Motor neuron (in vitro differentiated cells): ENCODE measurements at places on chromosomes 7 and 10.
A peak's percentile ranks its signal among the peaks of the same experiment; 100 is the strongest.

DNA sequence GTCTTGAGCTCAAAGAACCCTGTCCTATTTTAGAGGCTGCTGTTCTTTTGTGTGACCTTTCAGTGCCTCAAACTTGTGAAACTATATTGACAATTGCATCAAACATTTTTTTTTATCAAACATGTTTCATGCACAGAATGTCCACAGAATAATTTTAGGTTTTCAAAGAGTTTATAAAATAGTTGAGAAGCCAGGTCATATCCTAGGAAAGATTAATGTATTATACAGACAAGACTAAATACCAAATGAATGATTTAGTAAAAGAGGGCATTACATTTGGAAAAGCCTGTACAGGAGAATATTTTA lies 67.0 kb downstream of the CDK6 start:
- ATAC-seq = no peak

GRCh38 chr7:134532954-134533218 lies 5.5 kb downstream of the AKR1B10 start:
- ATAC-seq = no peak

DNA sequence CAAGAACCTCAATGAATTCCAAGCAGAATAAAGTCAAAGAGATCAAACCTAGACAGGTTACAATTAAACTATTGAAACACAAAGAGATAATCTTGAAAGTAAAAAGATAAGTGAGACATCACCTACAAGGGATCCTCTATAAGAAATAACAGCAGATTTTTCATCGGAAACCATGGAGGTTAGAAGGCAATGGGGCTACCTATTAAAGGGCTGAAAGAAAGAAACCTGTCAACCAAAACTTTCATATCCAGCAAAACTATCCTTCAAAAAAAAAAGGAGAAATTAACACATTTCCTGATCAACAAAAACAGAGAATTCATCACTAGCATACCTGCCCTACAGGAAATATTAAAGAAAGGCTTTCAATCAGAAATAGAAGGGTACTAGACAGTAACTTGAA lies 244.9 kb downstream of the ARHGAP12 start:
- no peak for ATAC-seq

GRCh38 chr7:17746020-17746530 lies 194.2 kb downstream of the SNX13 start:
- peak; percentile 40 for ATAC-seq

GRCh38 chr10:123492016-123492415 lies 174.1 kb upstream of the GPR26 start:
- no peak for ATAC-seq

- no peak for ATAC-seq
Observed at GRCh38 chr7:157471259-157472125, 134.7 kb downstream of the DNAJB6 start.

- peak; percentile 92 for ATAC-seq
Observed at GRCh38 chr10:71999360-72000072, 35.3 kb downstream of the CHST3 start.

DNA sequence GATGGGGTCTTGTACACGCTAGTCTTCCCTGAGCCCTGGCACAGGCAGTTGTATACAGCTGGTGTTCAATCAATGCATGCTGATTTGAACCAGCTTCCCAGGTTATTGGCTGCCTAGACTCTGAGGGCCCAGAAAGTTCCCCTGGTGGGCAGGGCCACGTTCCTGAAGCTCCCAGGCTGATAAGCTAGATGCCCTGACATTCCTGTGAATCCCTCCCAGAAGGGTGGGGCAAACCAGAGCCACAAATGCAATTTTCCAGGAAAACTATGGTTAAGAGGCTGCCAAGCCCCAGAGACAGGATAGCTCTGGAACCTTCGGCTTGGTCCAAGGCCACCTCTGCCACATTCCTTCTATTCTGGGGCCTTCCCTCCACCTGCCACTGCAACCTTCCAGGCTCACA lies 78.2 kb downstream of the FAM53B start:
- ATAC-seq = peak; percentile 51

DNA sequence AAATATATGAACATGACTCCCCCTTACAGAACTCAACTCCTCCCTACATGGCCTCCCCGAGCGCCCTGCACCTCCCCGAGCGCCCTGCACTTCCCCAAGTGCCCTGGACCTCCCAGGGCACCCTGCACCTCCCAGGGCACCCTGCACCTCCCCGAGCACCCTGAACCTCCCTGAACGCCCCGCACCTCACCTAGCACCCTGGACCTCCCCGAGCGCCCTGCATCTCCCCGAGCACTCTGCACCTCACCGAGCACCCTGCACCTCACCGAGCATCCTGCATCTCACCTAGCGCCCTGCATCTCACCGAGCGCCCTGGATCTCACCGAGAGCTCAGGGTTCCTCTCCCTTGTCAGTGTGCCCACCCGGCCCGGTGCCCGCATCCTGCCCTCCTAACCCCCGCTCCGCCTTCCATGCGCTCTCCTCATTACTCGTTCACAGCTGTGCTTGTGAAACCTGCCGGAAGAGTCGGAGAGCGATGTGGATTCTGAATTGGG lies 134.3 kb downstream of the ACTR3B start:
- no peak for ATAC-seq

DNA sequence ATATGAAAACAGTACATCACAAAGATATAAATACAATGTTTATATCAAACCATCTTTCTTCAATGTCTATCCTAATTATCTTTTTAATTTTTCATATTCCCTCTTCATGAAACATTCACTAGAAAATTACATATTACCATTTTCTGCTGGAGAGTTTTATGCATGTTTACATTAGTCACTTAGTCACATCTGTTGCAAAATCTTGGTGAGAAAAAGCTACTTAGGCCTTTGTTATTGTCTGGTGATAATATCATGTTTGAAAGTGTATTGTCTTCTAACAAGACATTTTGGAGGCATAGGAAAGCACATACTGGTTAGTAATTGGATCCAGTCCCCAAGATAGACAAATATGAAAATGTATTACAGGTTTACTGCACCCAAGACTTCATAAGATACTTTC lies 163.6 kb downstream of the GNAI1 start:
- no peak for ATAC-seq

DNA sequence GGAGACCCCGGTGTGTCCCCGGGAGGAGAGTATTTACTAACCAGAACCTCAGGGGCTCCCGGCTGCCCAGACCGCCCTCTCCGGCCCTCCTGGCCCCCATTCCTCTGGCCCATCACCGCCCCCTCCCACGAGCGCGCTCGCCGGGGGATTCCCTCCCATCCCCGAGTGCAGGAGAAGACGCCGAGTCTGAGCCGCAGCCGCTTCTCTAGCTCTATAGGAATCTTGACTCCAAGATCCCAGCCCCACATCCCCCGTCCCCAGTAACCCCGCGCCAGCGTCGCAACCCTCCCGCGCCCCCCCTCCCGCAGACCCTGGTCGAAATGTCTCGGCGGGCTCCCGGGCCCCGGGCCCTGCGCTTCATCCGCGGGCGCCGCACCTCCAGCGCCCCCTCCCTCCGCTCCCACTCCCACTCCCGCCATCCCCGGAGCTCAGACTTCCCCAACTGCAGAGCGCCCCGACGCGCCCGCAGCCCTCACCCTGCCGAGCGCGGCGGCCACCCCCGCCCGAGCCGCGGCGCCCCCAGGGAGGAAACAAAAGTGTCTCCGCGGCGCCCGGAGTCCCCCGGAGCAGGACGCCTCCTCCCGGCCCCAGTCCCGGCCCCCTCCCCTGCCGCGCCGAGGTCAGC lies 541 bp downstream of the ELMO1 start:
- ATAC-seq = peak; percentile 34

GRCh38 chr10:34780818-34781380 lies 34.2 kb downstream of the PARD3 start:
- ATAC-seq = peak; percentile 100

DNA sequence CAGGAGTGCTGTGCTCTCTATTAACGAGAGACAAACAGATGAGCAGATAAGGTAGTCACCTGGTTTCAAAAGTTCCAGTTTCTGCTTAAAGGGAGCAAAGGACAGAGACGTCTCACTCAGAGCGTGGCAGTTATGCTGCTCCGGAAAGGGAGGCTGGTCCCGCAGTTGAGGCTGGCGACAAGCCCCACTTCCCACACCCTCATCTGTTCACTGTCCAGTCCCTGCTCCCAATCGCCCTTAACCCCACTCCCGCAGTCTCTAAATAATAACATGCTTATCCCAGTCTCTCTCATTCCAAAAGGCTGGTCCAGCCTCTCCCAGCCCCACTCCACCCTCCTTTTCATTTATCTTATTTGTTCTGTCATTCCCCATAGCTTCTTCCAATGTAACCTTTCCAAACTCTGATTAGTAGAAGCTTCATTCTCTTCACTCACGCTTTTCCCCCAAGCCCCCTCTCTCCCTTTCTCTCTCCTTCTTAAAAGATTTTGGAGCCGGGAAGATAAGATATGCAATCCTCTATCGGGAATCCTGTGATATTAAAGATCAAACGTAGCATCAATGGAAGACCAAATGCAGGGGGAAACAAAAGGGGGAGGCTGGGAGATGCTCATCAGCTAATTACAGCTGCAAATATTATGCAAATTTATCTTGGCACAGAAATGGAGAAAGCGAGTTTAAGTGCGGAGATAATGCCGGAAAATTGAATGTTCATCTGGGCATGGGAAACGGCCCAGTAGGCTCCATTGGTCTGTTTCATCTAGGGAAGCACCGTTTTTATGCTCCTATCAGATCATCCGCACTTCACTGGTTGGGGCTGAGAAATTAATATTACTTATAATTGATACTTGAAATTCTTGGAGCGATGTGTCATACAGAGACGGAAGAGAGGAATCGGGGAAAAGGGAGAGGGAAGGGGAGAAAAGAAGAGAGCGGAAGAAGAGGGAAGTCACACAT lies 16.3 kb upstream of the GATA3 start:
- ATAC-seq = no peak

- ATAC-seq = peak; percentile 71
Observed at GRCh38 chr7:104106108-104106905, 101.5 kb downstream of the ORC5 start.

DNA sequence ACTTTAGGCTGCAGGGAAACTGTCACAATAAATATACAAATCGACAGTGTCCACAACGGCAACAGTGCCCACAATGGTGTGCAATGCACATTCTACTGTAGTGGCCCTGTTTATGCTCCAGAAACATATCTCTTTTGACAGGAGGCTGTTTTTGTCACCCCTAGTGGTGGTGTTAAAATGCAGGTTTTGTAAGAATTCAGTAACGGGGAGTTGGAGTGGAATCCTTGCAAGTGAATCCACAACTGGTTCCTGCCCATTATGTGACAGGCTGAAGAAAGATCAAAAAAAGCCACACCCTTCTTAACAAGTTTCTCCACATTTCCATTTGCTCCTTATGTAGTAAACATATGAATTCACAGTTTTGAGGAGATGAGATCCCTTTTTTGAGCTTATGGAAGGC lies 58.5 kb downstream of the BEND7 start:
- no peak for ATAC-seq

DNA sequence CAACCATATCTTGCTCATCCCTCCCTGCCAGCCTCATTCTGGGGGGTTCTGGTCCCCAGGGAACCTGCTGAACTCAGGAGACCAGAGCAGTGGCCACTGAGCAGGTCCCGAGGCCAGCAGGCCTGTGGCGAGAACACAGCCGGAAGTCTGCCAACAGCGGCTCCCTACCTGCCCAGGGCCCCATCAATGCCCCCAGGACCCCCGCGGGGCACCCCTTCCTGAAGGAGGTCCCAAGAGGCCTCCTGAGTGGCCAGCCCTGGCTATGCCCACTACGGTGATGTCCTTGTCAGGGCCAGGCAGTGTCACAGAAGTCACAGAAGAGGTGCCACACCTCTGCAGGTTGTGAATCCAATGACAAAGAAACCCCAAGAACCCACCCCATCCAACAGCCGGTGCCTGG lies 58.9 kb downstream of the CAMK2B start:
- no peak for ATAC-seq

- ATAC-seq = no peak
Observed at GRCh38 chr10:122176232-122177213, 94.6 kb upstream of the BTBD16 start.

DNA sequence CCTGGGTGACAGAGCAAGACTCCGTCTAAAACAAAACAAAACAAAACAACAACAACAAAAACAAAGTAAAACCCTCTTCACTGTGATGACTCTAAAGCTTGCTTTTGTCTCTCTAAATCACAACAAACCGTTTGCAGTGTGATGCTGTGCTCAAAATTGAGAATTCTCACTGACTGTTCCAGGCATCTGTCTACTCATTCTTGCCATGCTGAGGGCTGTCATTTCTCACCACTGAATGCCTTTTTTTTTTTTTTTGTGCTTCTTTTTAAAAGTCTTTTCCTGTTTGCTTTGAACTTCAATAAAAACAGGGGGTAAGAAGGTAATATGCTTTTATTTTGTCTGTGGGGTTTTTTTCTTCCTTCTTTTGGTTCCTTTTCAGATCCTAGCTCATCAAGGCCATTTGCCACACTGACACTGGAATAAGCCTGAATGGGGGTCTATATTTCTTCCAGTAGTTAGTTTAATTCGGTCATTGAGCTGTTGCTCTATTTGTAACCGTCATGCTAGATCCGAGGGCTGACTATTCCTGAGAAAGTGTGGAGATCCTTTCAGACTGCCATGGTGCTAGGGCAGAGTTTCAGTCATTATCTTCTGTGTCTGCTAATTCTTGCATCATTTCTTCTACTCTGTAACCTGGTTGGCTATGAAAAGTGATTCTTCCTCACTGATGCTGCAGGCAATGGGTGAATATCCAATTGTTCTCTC lies 10.6 kb downstream of the FAS start:
- ATAC-seq = no peak

DNA sequence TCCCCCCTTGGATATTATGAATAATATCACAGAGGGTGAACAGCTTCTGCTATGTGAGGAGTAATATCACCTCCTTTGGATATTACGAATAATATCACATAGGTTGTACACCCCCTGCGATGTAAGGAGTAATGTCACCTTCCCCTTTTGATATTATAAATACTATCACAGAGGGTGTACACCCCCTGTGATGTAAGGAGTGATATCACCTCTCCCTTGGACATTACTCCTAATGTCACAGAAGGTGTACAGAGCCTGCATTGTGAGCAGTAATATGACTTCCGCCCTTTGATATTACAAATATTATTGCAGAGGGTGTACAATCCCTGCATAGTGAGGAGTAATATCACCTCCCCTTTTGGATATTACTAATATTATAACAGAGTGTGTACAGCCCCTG lies 9.2 kb upstream of the TMEM225B start:
- ATAC-seq = no peak

- no peak for ATAC-seq
Observed at GRCh38 chr7:71155236-71155635, 23.3 kb downstream of the GALNT17 start.

- ATAC-seq = no peak
Observed at GRCh38 chr7:22093001-22093400, 147.3 kb upstream of the CDCA7L start.
